Right lung (tissue), 10 donors: ENCODE measurements at places on chromosomes 3 and 15. TPM values are rescaled to one million over a fixed set of nuclear protein-coding genes. Genes with fewer than 3 reads are reported as not detected.

DNA sequence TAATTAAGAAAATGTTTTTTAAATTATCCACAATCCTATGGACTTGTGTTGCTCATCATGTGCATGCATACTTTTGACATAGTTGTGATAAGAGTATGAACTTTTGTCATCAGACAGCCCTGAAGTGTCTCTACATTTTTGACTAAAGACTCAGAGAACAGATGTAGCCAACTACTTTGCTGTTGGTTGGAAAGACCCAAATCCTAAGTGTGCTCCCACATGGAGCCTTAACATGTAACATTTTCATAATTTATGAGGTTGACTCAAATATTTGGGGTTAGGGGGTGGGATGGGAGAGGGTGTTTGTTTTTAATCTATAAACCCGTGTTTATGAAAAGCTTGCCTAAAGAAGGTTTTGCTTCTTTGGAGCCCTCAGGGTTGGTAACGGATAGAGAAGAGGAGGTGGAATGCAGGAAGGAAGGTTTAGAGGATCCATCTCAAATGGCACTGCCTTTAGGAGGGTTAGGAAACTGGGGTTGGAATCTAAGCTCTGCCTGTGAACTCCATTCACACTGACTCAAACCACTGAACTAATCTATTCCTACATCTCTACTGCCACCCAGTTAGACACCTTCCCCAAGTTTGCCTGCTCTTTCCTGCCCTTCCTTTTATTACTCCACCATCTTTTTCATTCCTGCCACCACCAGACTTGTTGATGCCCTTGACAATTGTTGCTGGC is 3.7 kb downstream of the BOC start:
- DNase-seq = no peak

- no peak for DNase-seq
These were observed 8.5 kb downstream of the GYG1 start for GRCh38 chr3:148999806-149000205.

- no peak for DNase-seq
These were observed 252.7 kb downstream of the SLC9A9 start for GRCh38 chr3:143595456-143596077.

- DNase-seq = no peak
These were observed 838.1 kb downstream of the TBL1XR1 start for GRCh38 chr3:176359211-176359610.

GRCh38 chr3:21551019-21551418 is 200.0 kb downstream of the ZNF385D start:
- DNase-seq = no peak

DNA sequence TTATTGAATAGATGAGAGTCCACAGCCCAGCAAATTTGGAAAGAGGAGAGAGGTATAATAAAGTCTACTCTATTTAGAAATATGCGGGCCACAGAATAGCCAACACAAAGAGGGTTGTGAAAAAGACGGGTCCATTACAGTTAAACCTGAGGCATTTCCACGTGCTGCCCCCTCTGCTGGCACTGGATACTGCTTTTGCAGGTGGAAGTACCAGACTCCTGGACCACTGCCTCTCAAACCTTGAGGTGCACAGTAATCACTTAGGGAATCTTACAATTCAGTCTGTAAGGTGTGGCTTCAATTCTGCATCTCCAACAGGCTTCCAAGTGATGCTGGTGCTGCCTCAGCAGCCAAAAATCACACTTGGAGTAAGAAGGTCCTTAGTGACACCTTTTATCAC is 3.0 kb upstream of the TFDP2 start:
- DNase-seq = no peak

DNA sequence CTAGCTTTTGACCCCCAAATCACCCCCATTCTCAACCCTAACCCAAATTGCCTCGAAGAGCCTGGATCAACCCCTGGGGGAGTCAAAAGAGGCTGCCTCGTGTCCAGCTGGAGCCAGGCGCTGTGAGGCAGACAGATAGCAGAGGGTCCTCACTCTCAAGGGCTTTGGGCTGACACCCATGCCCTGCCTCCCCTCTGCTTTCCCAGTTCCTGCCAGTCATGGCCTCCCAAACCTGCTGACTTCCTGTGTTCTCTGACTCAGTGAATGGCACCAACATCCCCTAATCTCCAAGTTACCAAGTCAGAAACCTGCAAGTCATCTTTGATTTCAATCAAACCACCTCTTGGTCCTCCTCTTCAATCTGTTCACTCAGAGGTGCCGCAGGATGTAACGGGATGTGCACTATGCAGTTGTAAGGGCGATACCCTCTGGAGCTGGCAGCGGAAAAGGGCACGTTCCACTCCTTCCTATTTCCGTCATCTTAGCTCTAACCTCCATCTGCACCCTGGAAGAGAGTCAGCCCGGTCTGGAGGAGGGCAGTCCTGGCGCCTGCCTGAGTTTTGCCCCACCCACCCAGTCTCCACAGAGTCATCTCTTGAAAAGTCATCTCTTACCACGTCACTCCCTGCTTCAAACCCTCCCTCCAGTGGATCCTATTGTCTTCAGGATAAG is 52.4 kb upstream of the FAM174B start:
- DNase-seq = no peak

DNA sequence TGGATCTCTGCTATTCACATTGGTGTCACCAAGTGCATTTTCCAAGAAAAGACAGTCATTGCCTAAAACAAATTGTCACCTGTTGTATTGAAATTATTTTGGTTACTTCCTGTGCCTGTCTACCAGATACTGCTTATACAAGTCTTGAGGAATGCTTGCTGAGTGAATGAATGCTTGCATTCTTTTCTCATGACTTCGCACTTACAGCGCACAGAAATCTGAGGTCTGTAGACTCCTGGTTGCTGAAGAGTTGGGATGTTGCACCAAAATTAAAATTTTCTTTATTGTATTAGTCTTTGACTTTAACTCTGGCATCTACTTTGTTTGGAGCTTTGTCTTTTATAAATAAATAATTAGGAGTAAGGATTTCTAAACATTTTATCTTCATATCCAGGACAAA is 28.4 kb downstream of the SH3GL3 start:
- no peak for DNase-seq

GRCh38 chr3:116647996-116648395 is 61.6 kb upstream of the TUSC7 start:
- no peak for DNase-seq

DNA sequence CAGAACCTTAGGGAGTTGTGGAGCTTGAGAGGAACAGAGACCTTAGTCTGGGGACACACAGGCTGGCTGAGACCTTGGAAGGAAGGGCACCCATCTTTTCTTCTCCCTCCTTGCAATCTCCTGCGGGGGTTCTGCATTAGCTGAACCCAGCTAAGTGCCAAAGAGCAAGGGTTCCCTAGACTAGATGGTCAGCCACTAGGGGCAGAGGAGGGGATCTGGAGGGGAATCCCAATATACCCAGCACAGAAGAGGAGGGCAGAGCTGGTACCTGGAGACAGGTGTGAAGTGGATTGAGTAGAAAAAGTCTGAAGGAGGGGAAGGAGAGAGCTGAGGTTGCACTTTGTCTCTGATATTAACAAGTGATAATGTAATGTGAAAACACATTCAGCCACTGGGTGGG is 212.8 kb downstream of the ADAMTS9 start:
- DNase-seq = no peak

DNA sequence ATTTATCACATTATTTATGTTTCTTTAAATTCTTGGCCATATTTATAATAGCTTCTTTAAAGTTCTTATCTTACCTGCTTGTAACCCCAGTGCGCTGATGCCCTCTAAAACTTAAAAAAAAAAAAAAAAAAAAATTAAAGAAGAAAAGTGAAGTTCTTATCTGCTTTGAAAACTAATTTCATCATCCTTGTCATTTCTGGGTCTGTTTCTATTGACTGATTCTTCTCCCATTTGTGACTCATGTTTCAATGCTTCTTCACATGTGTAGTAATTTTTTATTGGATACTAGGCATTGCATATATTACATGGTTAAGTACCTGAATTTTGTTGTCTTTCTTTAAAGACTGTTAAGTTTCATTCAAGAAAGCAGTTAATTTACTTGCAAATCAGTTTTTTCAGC is 3.4 kb upstream of the SEC22A start:
- DNase-seq = no peak

DNA sequence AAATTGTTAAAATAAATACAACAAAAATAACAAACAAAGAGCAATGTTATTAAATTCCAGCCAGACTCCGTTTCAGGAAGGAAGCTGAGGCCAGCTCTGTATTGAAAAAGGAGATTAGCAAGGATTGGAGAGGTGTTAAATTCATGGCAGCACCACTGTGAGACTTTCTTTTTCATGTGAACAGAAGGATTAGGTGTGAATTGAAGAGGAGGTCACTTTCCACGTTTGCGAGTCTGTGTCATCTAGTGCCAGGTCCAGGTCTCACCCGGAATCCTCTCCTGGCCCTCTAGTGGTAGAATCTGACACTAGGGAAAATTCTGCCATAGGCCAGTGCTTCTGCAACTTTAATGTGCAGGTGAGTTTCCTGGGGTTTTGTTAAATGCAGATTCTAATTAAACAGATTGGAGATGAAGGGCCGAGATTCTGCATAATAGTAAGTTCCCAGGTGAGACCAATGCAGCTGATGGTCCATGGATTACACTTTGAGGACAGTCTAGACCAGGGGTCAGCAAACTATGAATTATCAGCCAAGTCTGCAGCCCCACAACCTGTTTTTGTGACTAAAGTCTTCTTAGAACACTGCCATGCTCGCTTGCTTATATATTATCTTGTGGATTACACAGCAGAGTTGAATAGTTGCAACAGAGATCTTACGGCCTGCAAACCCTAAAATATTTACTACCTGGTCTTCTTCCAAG is 9.2 kb upstream of the SLC6A1 start:
- no peak for DNase-seq

DNA sequence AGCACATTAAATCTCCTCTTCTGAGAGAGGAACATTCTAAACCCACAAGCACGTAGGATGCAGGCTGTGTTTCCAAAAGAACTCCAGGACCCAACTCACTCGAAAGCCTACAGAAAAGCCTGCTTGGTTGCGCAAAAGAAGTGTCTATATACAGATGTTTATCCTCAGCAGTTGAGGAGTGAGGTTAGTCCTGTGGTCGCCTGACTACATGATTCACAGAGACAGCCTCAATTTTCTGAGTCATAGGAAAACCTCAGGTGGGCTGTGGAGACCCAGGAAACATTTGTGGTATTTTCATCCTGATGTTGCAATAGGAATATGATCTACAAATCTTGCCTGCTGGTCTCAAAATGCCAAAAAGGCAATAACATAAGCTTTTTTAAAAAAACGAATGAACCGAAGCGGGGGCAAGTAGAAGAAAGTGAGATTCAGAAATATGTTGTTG is 183.8 kb upstream of the THRB start:
- no peak for DNase-seq

- no peak for DNase-seq
These were observed 355.4 kb downstream of the OTOL1 start for GRCh38 chr3:161851941-161852566.

- DNase-seq = no peak
These were observed 120.2 kb upstream of the MBNL1 start for GRCh38 chr3:152148579-152148978.

- DNase-seq = peak; percentile 73
These were observed 263.8 kb downstream of the SLCO3A1 start for GRCh38 chr15:92117261-92117731.

- no peak for DNase-seq
These were observed 27.5 kb downstream of the NBEAL2 start for GRCh38 chr3:47007001-47007400.

GRCh38 chr3:100966807-100967206 is 26.4 kb downstream of the ABI3BP start:
- no peak for DNase-seq

- DNase-seq = no peak
These were observed 34.0 kb downstream of the ACSBG1 start for GRCh38 chr15:78200276-78200930.

DNA sequence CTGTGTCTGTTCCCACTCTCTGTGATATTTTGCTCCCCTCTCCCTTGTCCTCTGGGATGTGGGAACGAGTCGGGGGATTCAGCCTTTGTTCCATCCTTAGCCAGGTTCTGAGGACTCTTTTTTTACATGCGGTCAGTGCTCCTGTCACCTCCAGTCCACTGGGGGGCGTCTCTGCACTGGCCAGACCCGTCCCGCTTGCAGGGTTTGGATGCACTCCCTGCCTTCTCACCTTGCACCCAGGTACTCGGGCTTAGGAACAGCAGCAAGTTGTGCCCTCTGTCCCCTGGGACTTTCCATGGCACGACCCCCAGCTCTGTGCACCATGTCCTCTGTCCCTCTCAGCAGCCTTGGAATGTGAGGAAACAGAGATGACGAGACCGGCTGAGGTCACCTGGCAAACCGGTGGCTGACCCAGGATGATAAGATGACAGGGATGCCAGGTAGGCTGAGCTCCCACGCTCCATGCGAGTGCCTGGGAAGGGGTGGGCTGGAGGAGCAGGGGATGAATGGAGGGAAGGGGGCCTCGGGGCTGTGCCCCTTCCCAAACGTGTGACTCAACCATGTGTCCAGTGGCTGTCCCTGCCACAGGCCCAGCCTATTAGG is 27.3 kb upstream of the FGD5 start:
- DNase-seq = peak; percentile 50

DNA sequence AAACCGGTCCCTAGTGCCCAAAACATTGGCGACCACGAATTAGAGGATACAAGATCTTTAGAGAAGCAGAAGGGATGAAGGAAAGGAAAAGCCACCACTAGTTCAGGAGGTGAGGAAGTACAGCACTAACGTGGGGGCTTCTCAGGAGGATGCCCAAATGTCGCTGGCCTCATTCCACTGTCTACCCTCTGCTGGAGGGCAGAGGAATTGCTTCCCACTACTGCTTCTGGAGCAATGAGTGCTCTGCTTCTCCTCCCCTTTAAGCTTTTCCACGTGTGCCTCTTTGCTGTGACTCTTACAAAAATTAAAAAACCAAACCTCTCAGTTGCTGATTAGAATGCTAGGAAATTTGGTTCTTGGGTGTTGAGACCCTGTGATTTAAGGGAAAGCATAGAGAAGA is 281.3 kb downstream of the CLSTN2 start:
- no peak for DNase-seq

- DNase-seq = no peak
These were observed 30.2 kb upstream of the PARL start for GRCh38 chr3:183914856-183915255.

DNA sequence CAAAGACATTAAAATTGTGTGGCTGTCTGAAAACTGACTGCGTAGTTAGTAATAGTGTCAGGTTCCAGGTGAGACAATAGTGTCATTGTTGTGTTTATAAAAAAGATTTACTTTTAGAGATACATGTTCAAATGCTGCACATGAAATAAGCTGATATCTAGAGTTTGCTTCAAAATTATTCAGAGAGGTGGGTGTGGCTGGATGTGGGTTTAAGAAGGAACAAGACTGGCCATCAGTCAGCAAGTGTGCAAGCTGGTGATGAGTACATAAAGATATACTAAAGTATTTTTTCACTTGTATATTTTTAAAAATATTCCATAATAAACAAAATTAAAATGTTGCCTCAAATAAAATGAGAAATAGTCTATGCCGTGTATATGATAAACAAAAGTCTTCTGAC is 190.6 kb downstream of the ARRDC4 start:
- no peak for DNase-seq

The RTP1 gene
- polyA plus RNA-seq = not detected

The CLDN11 gene
- polyA plus RNA-seq = 9.7 TPM

The BOC gene
- 27.2 TPM for polyA plus RNA-seq

The GOLGA6L9 gene
- polyA plus RNA-seq = 16.4 TPM

The TNNC1 gene
- 50.1 TPM for polyA plus RNA-seq

The TRH gene
- polyA plus RNA-seq = 0.14 TPM

The SPATA12 gene
- not detected for polyA plus RNA-seq

The MORC1 gene
- polyA plus RNA-seq = not detected

The GPR171 gene
- 1.0 TPM for polyA plus RNA-seq

The LCTL gene
- polyA plus RNA-seq = 0.35 TPM

The ZPLD1 gene
- polyA plus RNA-seq = not detected
